ENCODE measurements at places on chromosomes 12 and 14. TPM values are rescaled to one million over a fixed set of nuclear protein-coding genes. Genes with fewer than 3 reads are reported as not detected.

DNA sequence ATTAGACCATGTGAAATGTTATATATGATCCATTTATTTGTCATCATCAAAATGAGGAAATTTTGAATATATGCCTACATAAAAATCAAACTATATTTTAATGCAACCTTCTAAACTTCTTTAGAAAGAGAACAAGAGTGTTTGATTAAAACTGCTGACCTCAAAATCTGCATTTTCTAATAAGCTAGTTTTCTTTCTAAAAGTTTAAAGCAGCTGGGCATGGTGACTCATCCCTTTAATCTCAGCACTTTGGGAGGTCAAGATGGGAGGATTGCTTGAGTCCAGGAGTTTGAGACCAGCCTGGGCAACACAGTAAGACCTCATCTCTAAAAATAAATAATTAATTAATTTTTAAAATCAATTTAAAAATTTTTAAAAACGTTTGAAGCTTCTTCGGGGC, 36.2 kb downstream of the GNPTAB start:
- no peak for DNase-seq
- no peaks in the 10 kb centered on the region for H3K27me3 ChIP-seq
- no peak overlapping the region for H3K27ac ChIP-seq
- H3K4me1 ChIP-seq: peaks cover 2% of the 10 kb centered on the region
- peaks cover 2% of the 10 kb centered on the region for H3K36me3 ChIP-seq
- H3K4me3 ChIP-seq: no peak overlapping the region

GRCh38 chr12:65818454-65819382, 5.6 kb upstream of the HMGA2 start:
- H3K36me3 ChIP-seq: peaks cover 4% of the 10 kb centered on the region
- no peak overlapping the region for H3K4me3 ChIP-seq
- H3K27ac ChIP-seq: no peak overlapping the region
- H3K27me3 ChIP-seq: no peaks in the 10 kb centered on the region

DNA sequence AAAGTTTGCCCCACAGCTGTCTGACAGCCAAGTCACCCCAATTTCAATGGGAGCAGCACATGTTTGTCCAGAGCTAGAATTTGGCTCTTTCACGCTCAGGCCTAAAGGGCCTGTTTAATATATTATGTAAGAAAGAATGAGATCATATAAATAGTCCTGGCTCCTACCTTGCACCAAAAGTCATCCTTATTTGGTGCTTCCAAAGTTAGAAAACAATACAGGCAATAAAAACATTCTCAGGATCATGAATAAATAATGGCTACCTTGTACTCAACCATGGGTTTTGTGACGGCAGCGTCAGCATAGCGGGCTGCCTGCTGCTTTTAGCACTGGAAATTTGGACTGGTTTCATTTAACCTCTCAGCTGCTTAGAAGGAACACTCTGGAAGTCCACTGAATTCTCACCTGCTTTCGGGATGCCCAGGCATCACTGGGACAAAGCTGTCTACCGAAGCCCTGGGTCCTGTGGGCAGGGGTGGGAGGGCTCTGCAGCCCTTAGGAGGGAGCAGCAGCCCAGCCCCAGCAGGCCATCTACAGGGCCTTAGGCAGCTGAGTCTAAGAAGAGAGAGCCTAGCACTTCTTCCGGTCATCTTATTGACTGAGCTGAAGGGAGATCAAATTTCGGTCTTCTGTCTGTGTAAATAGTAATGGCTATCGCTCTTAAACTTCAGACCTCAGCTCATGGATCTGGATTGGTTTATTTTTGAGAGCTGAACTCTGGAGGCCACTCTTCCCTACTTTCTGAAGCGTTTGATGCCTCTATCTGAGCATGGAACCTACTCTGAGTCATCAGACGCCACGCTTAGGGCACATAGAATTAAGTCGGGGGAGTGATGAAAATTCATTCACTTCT, 106.5 kb downstream of the SAMD4A start:
- no peak for DNase-seq
- no peaks in the 10 kb centered on the region for H3K36me3 ChIP-seq
- peaks cover 5% of the 10 kb centered on the region for H3K4me1 ChIP-seq
- no peak overlapping the region for H3K27ac ChIP-seq
- no peak overlapping the region for H3K4me3 ChIP-seq

GRCh38 chr12:65497660-65498059, 219.2 kb downstream of the MSRB3 start:
- H3K27me3 ChIP-seq: peaks cover 16% of the 10 kb centered on the region
- no peaks in the 10 kb centered on the region for H3K36me3 ChIP-seq
- H3K27ac ChIP-seq: no peak overlapping the region
- no peak overlapping the region for H3K4me3 ChIP-seq
- no peak for DNase-seq
- H3K4me1 ChIP-seq: peaks cover 20% of the 10 kb centered on the region

DNA sequence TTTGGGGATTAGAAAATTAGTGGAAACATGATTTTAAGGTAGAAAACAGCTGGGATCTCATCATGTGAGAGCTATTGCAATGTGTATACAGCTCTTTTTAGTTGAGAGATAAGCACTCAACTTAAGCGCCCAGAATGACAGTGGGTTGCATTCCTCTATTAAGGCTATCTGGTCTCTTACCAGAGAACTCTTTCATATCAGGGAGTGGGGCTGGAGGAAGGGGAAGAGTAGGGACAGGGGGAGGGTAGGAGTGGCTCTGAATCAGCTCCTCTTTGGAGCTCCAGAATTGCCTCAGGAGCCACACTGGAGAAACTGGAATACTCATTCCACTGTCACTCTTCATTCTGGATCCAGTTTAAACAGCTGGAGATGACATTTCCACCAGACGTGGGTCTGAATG, 9.2 kb upstream of the PLEKHG3 start:
- H3K27me3 ChIP-seq: peaks cover 66% of the 10 kb centered on the region
- H3K27ac ChIP-seq: no peak overlapping the region
- H3K4me1 ChIP-seq: peaks cover 14% of the 10 kb centered on the region
- no peak overlapping the region for H3K4me3 ChIP-seq
- DNase-seq: no peak

GRCh38 chr12:45966486-45966885, 23.9 kb downstream of the SCAF11 start:
- no peak overlapping the region for H3K4me3 ChIP-seq
- H3K27me3 ChIP-seq: no peaks in the 10 kb centered on the region
- H3K4me1 ChIP-seq: peaks cover 13% of the 10 kb centered on the region
- DNase-seq: no peak
- peaks cover 22% of the 10 kb centered on the region for H3K36me3 ChIP-seq

DNA sequence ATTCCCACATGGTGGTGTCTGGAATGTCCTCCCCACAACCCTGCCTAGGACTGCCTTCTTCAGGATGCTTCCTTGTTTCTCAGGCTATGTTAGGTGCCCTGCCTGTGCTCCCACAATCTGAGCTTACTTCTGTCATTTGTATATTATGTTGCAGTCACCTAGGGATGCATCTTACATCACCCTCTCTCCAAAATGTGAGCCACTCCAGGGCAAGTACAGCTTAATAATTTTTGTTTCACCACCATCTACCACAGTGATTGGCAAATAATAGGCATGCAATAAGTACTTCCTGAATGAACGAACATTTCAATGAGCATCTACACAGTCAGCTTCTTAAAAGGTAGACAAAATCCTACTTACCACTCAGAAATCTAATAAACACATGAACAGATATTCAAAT, 37.6 kb downstream of the ZFYVE26 start:
- no peaks in the 10 kb centered on the region for H3K4me1 ChIP-seq
- H3K27ac ChIP-seq: peak overlapping the region; percentile 34
- H3K4me3 ChIP-seq: no peak overlapping the region
- H3K36me3 ChIP-seq: peaks cover 31% of the 10 kb centered on the region

DNA sequence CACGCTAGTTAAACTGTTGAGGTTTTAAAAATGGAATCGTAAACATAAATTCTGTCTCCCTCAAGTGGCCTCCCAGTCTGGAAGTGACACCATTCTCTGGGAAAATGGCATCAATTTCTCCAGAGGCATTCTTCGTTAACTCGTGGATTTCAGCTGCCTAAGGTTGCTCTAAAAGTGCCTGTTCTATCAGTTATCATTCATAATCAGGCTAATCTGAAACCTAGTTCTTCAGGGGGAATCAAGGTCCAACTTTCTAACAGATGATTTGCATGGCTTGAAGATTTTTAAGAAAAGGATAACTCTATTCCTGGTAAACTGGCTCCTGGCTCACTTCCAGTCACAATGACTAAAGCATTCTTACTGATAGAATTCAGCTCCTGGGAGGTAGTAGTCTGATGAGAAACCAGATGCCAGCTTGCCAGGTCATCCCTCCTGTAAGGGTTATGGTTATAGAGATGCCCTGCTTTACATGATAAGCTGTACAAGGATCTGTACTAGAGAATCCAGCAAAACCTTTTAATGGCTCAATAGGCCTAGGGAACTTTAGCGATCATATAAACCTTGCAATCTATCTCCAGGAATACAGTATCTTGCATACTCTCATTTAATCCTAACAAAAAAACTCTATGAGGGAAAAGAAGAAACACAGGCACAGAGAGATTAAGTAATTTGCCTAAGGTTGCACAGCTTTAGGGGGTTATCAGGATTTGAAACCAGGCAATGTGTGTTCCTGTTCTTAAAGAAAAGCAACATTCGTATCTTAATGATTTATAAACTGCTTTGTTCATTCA, 1.5 kb downstream of the L3HYPDH start:
- H3K4me1 ChIP-seq: peaks cover 28% of the 10 kb centered on the region
- peaks cover 2% of the 10 kb centered on the region for H3K36me3 ChIP-seq
- H3K4me3 ChIP-seq: peak overlapping the region; percentile 85
- no peak for DNase-seq
- peak overlapping the region; percentile 88 for H3K27ac ChIP-seq
- no peaks in the 10 kb centered on the region for H3K27me3 ChIP-seq

DNA sequence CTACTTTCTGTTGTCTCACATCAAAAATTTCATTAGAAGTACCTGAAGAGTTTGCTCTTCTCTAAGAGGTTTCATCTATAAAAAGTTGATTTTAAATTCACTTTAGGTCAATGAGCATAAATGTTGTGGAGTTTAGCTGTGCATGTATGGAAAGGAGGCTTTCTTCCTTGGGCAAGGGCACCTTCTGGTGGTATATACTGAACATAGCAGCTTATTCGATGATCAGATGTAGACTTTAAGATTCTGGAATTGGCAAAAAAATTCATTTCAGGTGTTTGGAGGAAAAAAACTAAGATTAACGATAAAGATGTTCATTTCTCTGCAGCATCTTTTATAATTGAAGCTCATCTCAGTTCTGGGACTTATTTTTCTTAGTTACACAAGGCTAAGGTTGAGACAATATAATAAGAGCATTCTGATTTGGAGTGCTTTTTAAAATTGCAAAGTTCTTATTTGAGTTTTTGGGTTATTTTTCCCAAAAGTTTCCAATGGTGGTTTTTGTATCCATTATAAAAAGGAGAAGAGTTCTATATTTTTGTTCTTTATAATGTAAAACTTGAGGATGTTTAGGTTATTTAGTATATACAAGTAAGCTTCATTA, 46.8 kb downstream of the TMEM117 start:
- H3K27ac ChIP-seq: no peak overlapping the region
- H3K27me3 ChIP-seq: no peaks in the 10 kb centered on the region
- H3K4me1 ChIP-seq: no peaks in the 10 kb centered on the region

DNA sequence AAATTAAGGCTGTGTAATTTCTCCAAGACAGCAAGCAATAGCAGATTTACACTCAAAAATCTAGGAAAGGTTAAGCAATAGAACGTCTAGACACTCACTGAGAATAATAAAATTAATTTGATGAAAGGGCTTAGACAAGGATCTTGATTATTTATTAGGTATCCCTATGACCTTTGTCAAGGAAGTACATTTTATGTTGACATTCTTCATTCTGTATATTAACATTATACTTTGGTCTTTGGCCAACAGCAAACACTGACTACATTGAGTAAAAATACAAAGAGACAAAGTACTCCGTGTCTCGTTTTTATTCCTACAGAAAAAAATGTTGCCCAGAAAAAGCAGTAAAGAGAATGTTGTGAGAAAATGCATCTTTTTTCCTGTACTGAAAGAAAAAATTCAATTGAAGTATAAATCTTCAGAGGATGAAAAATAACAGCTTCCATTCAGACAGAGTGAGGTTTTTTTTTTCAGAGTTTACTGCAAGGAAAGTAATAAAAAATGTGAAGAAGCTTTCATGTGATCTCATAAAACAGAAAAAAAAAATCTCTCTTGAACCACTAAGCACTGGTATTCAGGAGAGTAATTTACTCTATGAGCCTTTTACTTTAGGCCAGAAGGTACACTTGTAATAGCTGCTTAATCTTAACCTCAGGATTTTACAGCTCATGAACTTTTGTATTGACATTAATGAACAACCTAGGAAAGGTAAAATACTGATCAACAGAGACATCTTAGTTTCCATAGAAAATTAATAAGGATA, 605.0 kb downstream of the FSCB start:
- no peaks in the 10 kb centered on the region for H3K36me3 ChIP-seq
- H3K27ac ChIP-seq: no peak overlapping the region
- no peak overlapping the region for H3K4me3 ChIP-seq
- no peaks in the 10 kb centered on the region for H3K27me3 ChIP-seq

DNA sequence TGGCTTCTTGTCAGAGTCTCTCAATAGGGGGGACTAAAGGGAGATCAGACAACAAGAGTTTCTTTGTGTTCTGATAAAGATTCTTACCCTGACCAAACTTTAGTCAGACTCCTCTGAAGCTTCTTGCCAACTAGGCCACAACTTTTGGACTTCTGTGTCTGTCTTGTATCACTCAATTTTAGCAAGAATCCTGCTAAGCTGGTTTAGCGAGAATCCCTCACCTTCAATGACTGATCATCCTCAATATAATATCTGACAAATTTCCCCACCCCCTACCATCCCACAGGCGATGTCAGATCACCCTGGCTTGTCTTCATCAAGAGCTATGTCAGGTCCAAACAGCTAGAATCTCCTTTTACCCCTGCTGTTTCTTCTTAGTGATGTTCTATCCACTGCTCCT, 215.2 kb downstream of the RASSF9 start:
- H3K4me1 ChIP-seq: peaks cover 12% of the 10 kb centered on the region
- H3K36me3 ChIP-seq: no peaks in the 10 kb centered on the region
- H3K27me3 ChIP-seq: no peaks in the 10 kb centered on the region
- no peak overlapping the region for H3K27ac ChIP-seq

DNA sequence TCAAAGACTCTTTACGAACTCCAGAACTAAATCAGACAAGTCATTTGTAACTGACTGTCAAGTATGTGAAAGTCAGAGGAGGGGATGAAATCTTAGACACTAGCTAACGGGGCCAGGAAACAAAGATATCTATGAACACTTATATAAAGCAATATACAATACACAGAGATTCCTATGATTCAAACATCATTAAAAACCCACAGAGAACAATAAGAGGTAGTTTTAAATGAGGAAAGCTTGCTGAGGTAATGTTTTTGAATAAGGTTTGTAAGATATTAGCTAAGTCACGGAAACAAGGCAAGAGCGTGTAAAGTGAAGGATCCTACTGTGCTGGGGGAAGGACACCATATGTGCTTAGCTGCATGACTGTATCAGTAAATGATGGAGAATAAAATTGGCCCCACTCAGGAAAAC, 36.7 kb downstream of the SAV1 start:
- no peaks in the 10 kb centered on the region for H3K4me1 ChIP-seq
- H3K27ac ChIP-seq: peak overlapping the region; percentile 47
- H3K4me3 ChIP-seq: no peak overlapping the region
- H3K27me3 ChIP-seq: no peaks in the 10 kb centered on the region
- peaks cover 7% of the 10 kb centered on the region for H3K36me3 ChIP-seq

Gene TAS2R30
- total RNA-seq: 5.6 TPM

Gene KRT73
- not detected for total RNA-seq

Gene OR6C76
- not detected for total RNA-seq

Gene KCNJ8
- total RNA-seq: 2.2 TPM

Gene KRT77
- not detected for total RNA-seq

Gene PAX9
- 0.77 TPM for total RNA-seq

Gene CLEC6A
- total RNA-seq: not detected

Gene FAM161B
- 3.4 TPM for total RNA-seq

Gene DCN
- total RNA-seq: not detected

Gene CYP27B1
- total RNA-seq: 2.0 TPM

Gene RNASE1
- total RNA-seq: 4.5 TPM

All from progenitor cell of endocrine pancreas (in vitro differentiated cells).